ENCODE measurements at places on chromosomes 1 and 21.

- DNase-seq, result no peak
Observed at GRCh38 chr1:102578804-102579203, 529.5 kb downstream of the COL11A1 start.

DNA sequence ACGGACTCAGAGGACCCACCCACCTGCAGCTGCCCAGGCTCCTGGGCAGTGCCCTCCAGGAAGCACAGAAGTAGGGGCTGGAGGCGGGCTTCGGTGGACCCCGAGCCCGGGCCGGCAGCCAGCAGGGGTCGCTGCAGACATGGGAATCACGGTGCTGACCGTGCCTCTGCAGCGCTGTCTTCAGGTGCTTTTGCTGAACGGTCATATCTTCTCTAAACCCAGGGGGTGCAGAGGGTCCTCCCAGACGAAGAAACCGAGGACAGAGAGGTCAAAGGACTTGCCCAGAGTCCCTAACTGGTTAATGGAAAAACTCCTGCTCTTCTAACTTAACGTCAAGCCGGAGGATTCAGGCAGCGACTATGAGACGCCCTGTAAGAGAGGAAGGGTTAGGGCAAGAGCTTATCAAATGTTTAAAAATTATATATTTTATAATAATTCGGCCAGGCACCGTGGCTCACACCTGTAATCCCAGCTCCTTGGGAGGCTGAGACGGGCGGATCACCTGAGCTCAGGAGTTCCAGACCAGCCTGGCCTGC lies 21.5 kb upstream of the LEFTY2 start:
- DNase-seq, result no peak

GRCh38 chr1:202692959-202693555 lies 17.2 kb downstream of the SYT2 start:
- DNase-seq, result peak; percentile 53

DNA sequence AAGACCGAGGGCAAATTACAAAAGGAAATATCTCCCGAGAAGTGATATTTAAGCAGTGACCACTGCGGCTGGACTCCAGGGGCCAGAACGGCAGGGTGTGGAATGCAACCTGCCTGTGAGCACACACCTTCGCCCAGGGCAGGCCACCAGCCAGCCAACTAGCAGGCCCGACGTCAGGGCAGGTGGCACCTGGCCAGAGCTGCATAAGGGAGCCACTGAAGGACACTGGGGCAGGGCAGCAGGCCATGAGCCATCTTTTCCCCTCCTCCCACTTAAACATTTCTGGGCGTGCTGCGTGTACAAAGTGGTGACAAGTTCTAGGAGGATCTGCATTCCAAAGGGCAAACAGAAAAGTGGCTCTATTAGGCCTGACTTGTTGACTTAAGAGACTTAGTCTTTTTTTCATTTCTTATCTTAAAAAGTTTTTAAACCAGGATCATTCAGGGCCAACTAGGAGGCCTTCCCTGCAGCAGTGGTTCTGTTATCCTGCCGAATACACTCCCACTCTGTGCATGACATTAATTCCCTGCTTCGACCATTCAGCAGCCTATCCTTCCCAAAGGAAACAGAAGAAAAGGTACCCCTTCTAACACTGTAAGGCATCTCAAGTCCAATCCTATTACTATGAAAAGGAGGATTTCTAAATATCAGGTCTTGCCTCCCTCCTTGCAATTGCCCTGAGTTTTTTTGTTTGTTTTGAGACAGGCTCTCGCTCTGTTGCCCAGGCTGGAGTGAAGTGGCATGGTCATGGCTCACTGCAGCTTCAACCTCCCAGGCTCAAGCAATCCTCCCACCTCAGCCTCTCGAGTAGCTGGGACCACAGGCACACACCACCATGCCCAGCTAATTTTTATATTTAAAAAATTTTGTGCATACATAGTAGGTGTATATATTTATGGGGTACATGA lies 96.3 kb downstream of the BCAR3 start:
- peak; percentile 99 for DNase-seq

GRCh38 chr1:183832459-183832858 lies 27.5 kb downstream of the RGL1 start:
- DNase-seq, result no peak

GRCh38 chr1:1308756-1309250 lies 406 bp downstream of the PUSL1 start:
- peak; percentile 66 for DNase-seq

- no peak for DNase-seq
Observed at GRCh38 chr1:221911714-221912113, 169.8 kb upstream of the DUSP10 start.

- no peak for DNase-seq
Observed at GRCh38 chr1:199669916-199670315, 357.6 kb upstream of the NR5A2 start.

DNA sequence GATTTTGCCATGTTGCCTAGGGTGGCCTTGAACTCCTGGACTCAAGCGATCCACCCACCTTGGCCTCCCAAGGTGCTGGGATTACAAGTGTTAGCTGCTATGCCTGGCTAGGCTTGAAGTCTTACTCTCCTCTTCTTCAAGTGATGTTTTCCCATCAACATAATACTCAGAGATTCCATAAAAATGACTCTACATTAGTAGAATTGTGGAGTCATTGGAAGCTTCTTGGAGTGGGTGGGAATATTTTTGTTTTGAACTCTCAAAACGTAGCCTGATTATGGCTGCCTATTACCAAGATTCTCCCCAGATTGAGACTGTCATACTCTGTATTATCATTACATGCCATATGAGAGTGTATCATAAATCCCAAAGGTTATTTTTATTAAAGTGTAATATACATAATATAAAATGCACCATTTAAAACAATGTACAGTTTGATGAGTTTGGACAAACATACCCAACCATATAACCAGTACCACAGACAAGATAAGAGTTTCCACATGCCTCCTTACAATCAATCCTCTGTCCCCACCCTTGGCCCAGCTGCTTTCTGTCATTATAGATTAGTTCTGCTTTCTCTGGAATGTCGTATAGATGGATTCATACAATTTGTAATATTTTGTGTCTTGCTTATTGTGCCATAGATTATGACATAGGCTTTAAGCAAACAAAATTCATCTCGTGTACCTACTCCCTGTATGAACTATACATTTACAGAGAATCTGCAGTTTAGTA lies 8.0 kb upstream of the DNM3 start:
- DNase-seq, result no peak

GRCh38 chr1:32817815-32818786 lies 648 bp downstream of the S100PBP start:
- peak; percentile 83 for DNase-seq

DNA sequence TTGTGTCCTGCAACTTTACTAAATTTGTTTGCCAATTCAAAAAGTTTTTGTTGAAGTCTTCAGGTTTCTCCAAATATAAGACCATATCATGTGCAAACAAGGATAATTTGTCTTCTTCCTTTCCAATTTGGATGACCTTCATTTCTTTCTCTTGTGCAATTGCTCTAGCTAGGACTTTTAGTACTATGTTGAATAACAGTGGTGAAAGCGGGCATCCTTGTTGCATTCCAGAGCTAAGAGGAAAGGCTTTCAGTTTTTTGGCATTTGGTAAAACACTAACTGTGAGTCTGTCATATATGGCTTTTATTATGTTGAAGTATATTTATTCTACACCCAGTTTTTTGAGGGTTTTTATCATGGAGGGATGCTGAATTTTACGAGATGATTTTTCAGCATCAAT lies 630.0 kb upstream of the ADGRL2 start:
- no peak for DNase-seq

- no peak for DNase-seq
Observed at GRCh38 chr21:33393348-33393747, 9.9 kb upstream of the IFNGR2 start.

- DNase-seq, result no peak
Observed at GRCh38 chr1:26097696-26098095, 13.9 kb upstream of the PDIK1L start.

GRCh38 chr1:20275319-20275925 lies 15.3 kb upstream of the VWA5B1 start:
- DNase-seq, result no peak

DNA sequence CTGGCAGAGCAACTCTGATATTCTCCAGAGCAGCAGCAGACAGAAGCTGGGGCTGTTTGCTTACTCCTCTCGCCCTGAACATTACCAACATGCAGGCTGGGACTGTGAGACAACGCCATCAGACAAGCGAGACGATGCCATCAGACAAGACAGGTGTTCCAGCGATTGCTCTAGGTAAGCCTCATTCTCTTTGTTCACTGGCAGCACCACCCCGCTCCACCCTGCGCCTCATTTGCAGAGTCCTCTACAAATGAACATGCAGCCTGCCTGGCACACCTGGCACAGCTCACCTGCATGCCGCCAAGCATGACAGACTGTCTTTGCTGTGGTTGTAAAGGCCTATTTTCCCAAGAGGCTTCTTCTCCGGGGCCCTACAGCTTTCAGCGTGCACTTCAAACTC lies 346.2 kb downstream of the SMYD3 start:
- no peak for DNase-seq

- DNase-seq, result no peak
Observed at GRCh38 chr1:14403961-14404645, 194.4 kb upstream of the KAZN start.

DNA sequence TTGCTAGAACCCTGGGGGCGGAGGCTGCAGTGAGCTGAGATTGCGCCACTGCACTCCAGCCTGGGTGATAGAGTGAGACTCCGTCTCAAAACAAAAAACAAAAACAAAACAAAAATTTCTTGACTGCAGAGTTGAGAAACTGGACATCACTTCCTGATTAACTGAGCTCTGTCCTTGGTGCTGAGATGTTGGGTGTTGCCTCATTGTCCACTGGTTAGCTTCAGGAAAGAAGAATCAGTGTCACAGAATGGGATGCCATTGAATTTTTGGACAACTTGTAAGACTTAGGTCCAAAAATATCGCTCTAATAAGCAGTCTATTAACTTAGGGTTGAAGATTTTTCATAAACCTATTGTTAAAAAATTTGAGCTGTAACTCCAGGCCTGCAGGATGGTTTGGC lies 23.8 kb upstream of the KCNA10 start:
- DNase-seq, result no peak

GRCh38 chr1:40838980-40839942 lies 22.9 kb downstream of the CITED4 start:
- DNase-seq, result no peak

DNA sequence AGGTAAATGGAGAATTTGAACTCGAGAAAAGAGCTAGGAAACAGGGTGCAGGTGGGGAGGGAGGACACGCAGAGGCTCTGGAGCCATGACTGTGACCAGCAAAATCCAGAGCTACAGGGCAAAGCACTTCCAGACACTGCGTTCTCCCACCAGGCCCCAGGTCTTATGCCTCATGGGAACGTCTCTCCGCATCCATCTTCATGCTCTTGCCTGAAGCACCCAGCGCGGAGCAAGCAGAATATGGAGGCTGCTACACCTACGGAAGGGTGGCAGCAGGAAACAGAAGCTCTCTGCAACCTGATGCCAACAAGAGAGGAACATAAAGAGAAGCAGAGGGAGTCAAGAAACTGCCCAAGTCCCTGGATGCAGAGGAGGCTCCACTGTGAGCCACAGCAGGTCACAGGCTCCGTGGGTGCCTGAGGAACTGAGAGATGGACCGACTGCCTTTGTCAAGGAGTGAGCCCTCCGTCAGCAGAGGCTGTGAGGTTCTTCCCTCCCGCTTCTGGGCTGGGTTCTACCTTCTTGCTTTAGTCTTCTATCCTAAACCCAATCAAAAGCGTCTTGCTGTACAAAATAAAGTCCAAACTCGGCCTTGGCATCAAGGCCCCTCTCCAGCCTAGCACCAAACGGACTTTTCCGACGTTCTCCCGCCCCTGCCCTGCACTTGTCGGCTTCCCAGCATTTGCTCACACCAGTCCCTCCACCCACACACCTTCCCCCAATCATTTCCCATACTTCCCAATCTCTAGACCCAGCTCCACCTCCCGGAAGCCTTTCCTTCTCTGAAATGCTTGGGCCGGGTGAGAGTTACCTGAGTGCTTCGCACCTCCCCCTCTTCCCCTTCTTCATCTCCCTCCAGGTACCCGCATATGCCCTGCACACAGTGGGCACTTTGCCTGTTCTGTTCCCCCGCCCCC lies 930 bp downstream of the DHCR24 start:
- DNase-seq, result peak; percentile 76

DNA sequence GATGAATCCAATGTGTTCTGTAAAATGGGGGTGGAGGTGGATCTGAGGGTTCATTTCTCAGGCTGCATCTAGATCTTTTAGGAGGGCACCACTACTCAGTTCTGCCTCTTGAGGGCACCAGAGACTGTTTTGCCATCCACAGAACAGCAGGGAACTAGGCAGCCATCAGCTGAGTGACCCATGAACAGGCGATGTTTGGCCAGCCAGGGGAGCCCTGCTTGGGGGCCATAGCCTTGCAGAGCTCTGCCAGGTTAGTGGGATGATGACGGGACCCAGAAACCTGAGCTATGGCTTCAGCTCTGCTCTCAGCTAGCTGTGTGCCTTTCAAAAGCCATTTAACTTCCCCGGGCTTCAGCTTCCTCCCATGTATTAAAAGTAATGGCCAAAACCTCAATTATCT lies 13.4 kb upstream of the NOS1AP start:
- DNase-seq, result peak; percentile 71

Data from left lobe of liver (tissue), 2 donors.